ENCODE measurements at places on chromosomes 1 and 21. TPM values are rescaled to one million over a fixed set of nuclear protein-coding genes. Genes with fewer than 3 reads are reported as not detected.

The TNFRSF4 gene
- not detected for total RNA-seq

The PTPN14 gene
- 48.2 TPM for total RNA-seq

The LRRC53 gene
- total RNA-seq: not detected

The MMEL1 gene
- total RNA-seq: not detected

The DCDC2B gene
- total RNA-seq: not detected

The GJA5 gene
- 1.8 TPM for total RNA-seq

The NECAP2 gene
- 67.6 TPM for total RNA-seq

The ESPN gene
- 1.5 TPM for total RNA-seq

The MYBPH gene
- not detected for total RNA-seq

The LIN28A gene
- total RNA-seq: not detected

The CNTN2 gene
- not detected for total RNA-seq

The PRELP gene
- 0.07 TPM for total RNA-seq

The DNAI4 gene
- 2.1 TPM for total RNA-seq

The OR10Z1 gene
- not detected for total RNA-seq

The ADAM30 gene
- total RNA-seq: not detected

The TENT5C gene
- 0.11 TPM for total RNA-seq

The GJA8 gene
- not detected for total RNA-seq

The RGS8 gene
- total RNA-seq: not detected

The TMEM82 gene
- not detected for total RNA-seq

The FOXD3 gene
- not detected for total RNA-seq

The EPHA2 gene
- 138 TPM for total RNA-seq

The SPAG17 gene
- 0.10 TPM for total RNA-seq

The PPM1J gene
- total RNA-seq: 6.0 TPM

The DYRK1A gene
- total RNA-seq: 29.0 TPM

The TMPRSS2 gene
- total RNA-seq: not detected

The JAM2 gene
- total RNA-seq: not detected

The TSHB gene
- total RNA-seq: not detected

The KRTAP19-5 gene
- total RNA-seq: not detected

The SFT2D2 gene
- total RNA-seq: 33.6 TPM

The LIPI gene
- not detected for total RNA-seq

The SPOCD1 gene
- 4.8 TPM for total RNA-seq

The CCDC30 gene
- total RNA-seq: 0.54 TPM

The AMY1A gene
- total RNA-seq: not detected

The S100A7A gene
- total RNA-seq: not detected

The TTC24 gene
- total RNA-seq: not detected

The HRNR gene
- not detected for total RNA-seq

The OR2L5 gene
- not detected for total RNA-seq

The ZNF683 gene
- total RNA-seq: not detected
